ENCODE measurements at places on chromosomes 2 and 18.

DNA sequence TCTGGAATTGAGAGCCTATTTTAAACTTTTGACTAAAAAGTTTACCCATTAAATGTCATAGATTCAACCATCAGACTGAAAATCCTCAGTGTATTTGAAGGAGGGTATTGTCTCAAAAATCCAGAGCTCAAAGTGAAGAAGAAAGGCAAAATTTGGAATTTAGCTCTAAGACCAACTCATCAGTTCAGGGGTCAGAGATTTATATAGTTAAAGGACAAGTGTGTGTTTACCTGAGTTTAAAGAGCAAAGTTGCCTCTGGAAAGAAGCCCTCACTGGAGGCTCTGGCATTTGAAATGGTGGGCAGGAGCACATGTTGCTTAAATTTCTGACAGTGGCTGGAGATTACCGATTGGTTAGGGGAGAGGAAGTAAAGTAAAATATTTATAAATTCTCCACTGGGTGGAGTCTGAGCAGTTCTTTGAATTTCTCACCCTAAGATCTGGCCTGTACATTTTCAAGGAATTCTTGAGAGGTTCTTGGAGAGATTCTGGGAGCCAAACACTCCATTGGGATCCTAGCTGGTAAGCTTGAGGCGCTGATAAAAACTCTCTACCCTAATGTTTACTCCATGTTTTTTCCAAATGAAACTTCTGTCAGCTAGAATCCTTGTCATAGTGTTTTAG, at the start of gene KYNU:
KYNU (plus strand) TSS at position 449 of the 623 bp plus-strand sequence. CDS start 7,704 bp downstream, outside the sequence.
- DNase-seq = no peak

DNA sequence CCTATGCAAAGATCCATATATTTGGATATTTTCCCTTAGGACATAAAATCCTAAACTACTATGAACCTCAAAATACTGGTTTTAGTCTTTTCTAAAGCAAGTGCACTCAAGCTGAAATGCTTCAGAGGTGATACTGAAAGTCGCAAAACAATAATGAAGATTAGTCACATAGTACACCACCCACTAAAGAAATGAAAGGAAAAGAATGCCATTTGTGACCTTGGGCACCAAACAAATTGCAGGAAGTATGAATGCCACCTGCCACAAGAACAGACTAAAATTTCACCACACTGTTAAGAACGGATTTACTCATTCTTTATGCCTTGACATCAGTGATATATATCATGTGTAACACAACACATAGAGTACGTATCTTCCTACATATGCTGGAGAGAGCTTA, 161.5 kb downstream of the ZNF521 start:
- DNase-seq = no peak

DNA sequence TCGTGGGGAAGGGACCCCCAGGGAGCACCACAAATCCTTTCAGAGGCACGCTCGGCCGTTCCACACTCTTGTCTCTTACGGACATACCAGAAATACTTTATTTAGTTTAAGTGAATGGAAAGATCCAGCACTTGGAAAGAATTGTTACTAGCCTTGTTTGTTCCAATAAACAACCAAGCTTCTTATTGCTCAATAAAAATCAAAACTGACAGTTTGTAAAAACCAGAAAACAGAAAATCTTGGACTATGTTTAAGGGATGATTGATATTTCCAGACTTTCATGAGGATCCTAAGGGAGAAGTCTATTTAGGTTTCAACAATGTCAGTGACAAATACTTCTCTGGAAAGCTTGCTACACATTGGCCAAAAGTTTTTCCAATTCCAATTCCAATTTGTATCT, 31.6 kb upstream of the CCBE1 start:
- DNase-seq = no peak

DNA sequence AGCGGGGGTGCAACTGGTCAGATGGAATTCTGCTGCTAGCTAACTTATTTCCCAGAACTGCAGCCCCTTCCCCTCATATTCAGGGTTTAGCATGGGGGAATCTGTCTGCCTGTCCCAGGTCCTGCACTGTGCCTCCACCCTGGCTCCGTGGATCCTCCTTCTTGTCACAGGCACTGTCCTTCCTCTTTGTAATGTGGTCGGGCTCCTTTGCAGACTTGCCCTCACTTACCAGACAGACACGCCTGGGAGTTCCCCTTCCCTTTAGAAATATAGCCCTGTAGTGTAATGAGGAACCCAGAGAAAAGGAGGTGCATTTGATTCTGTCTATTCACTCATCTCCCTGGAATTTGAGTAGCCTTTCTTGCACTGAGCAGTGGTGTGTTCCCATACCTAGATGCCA, 108.7 kb downstream of the TRIM43 start:
- no peak for DNase-seq

- no peak for DNase-seq
Observed at GRCh38 chr2:227539465-227539956, 59.2 kb upstream of the SCYGR2 start.

DNA sequence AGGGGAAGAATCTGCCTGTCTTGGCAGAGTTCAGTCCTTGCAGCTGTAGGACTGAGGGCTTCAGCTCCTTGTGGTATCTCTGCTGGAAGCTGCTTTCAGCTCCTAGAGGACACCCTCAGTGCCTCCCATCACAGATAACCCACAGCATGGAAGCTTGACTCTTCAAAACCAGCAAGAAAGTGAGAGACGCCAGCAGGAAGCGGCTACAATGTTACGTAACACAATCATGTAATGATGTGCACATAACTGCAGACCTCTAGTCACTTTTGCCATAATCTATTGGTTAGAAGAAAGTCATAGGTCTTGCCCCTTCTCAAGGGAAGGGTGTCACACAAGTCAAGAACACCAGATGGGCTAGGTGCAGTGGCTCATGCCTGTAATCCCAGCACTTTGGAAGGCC, 69.1 kb upstream of the AFF3 start:
- DNase-seq = no peak

GRCh38 chr2:200705305-200706041, 106.2 kb upstream of the BZW1 start:
- no peak for DNase-seq

DNA sequence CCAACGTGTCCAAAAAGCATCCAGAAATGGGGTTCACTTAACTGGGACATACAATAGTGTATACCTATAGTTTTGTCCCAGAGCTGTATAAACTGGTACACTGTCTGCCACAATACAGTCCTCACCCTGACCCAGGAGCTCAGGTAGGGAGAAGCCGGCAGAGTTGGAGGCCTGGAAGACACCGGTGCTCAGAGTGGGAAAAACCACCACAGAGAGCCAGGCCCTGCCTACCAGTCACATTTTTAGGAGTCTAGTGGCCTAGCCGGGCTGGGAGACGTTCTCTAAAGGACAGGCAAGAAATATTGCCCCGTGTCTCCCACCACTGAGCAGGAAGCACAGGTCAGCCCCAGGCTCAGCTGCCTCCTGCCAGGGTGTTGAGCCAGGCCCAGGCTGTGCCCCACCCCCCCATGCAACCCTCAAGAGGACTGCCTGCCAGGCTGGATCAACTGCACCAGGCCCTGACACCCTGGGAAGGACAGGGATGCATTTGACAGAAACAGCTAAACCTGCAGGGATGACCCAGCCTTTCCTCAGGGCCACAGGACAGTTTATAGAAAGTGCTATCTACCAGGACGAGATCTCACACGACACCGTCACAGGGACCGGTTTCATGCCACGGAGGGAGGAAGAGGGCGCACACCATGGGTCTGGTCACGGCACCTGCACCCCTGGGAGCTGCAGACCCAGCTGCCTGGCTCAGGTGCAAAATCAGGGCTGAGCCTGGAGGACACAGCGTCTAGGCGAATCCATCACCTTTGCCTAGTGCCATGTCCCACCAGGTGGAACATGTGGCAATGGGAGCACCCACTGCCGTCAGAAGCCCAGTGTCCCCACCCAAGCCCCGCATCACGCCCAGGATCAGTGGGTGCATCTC, 89.9 kb downstream of the TMEM18 start:
- no peak for DNase-seq

DNA sequence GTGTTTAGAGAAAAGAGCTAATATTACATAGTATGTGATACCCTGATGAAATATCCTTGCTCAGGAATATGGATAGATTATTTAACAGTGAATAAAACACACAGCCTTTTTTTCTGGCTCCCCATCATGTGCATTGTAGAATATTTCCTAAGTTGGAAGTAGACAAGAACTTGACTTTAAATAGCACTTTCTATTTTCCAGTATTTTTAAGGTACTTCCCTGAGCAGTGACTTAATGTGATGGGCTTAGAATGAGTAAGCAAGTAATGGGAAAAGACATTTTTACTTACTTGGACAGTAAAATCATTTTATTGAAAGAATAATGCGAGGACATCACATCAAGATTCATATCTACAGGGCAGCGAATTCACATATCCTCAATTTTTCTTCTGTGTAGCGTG, 176.7 kb upstream of the SLC8A1 start:
- DNase-seq = no peak

- DNase-seq = no peak
Observed at GRCh38 chr2:219405958-219406860, 12.0 kb upstream of the DES start.

DNA sequence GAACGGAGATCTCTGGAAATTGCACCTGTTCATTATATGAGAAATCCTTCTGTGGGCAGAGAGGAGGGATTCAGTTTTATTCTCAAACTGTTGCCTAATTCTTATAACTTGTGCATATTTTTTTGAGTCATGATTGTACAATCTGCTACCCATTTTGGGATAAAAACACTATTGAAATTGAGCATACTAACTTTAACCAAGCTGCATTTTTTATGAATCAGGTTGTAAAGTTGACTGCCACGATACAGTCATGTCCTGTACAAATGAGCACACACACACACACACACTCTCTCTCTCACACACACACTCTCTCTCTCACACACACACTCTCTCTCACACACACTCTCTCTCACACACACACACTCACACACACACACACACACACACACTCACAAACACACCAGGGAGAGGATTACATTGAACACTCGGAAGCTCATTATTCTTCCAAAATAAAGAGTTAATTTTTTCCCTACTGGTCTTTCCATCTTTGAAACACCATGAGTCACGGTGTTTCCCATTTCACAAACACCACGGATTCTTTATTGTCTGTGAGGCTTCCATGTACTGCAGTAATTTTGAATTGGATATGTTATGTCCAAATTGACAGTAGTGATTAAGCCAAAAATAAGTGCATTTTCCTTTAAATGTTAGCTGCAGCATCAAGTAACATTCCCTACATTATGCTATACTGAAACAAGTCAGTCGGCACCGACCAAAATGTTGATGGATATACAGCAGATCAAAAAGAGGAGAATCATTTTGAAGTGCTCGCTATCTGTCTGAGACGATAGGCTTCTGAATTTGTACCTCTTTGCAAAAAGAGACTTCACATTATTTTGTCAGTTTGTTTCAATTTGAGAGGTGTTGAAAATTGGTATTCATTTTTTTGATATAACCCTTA, 216.9 kb downstream of the ARHGAP15 start:
- DNase-seq = no peak

DNA sequence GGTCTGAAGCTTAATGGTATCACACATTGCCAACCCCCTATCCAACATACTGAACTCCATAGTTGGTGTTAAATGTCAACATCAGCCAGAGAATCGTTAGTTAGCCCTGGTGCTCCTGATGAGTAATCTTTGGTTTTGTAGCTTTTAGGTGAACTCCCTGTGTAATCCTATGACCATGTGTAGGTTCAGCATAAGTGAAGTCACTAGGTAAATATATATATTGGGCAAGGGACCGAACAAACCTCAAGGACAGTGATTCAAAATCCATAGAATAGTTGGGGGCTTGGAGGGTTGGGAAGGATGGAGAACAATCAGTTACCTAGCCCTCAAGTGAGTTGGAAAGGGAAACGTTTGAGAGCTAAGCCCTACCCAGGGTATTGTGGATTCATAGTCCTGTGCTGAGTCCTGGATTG, 16.0 kb upstream of the AP1S3 start:
- DNase-seq = no peak

GRCh38 chr18:48946329-48946835, 4.4 kb downstream of the SMAD7 start:
- no peak for DNase-seq

GRCh38 chr2:62856228-62857040, 150.9 kb downstream of the EHBP1 start:
- no peak for DNase-seq

DNA sequence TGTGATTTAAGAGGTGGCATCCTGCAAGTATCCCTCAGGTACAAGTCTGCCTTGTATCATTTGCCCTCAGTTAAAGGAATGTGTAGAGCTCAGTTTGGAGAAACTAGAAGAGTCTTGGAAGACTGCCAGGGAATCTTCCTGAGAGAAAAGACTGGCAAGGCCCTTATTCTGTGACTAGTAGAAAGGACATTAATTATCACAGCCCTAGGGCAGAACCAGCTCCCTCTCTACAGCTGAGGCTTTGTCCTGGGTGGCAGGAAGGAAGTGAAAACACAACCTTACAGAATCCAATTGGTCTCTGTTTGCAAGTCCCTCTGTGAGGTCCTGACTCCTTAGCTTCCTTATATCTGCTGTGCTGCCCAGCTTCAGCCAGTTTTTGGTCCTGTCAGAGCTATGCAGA, 385.9 kb upstream of the CYRIA start:
- no peak for DNase-seq

- no peak for DNase-seq
Observed at GRCh38 chr2:163897799-163898198, 162.0 kb upstream of the FIGN start.

DNA sequence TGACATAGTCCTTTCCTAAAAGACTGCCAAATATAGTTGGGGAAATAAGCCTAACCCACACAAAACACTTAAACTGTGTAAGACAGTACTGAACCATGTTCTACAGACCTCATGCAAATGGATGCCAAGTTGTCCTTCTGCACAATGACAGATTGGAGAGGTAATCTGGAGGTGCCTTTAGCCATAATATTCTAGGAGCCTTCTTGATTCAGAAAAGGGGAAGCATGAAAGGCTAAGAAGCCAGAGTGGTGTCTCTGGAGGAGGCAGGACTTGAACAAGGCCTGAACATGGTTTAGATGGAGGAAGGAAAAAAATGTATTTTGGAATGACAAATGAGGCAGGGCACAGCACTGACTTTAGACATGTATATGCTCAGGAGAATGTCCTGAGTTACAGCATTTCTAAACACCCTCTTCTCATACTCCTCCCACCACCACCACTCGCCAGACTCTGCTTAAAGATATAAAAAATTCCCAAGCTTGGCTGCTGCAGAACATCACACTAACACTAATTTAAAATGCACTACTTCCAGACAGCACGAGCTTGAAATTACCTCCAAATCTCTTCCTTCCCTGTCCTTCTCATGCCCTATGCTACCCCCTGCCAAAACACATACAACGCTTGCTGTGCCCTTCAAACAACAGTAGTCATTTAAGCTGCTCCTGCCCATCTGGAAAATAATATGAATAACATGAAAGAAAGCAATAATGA, 110.4 kb downstream of the ANKRD44 start:
- no peak for DNase-seq

DNA sequence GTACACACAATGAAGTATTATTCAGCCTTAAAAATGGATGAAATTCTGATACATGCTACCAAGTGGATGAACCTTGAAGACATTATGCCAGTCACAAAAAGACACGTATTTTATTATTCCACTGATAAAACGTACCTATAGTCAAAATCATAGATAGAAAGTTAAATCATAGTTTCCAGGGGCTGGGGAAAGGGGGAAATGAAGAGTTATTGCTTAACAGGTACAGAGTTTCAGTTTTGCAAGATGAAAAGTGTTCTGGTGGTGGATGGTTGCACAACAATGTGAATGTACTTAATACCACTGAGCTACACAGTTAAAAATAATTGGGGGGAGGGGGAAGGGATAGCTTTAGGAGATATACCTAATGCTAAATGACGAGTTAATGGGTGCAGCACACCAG, 279.0 kb upstream of the STON1 start:
- DNase-seq = no peak

- no peak for DNase-seq
Observed at GRCh38 chr2:64617631-64618151, 36.0 kb downstream of the SERTAD2 start.

Data from stimulated activated CD8-positive, alpha-beta memory T cell treated with anti-CD3 and anti-CD28 coated beads, Interleukin-15, amount 100 ng/mL, for 4 hours (primary cell).